A549 treated with GW870086 at 1 μM for 4 hours (cell line): ENCODE measurements at places on chromosomes 1 and 21. TPM values are rescaled to one million over a fixed set of nuclear protein-coding genes. Genes with fewer than 3 reads are reported as not detected.

The LRRC7 gene
- total RNA-seq, result not detected in 5 replicates

The FCAMR gene
- not detected in 5 replicates for total RNA-seq

The SFPQ gene
- 181 to 278 TPM (median 188 TPM) in 5 replicates for total RNA-seq

The TRIM45 gene
- 0.66 to 1.7 TPM (median 1.3 TPM) in 5 replicates for total RNA-seq

The SPRR1A gene
- total RNA-seq, result not detected in 5 replicates

The CASQ2 gene
- total RNA-seq, result 0.06 TPM in 1 of 5 replicates, not detected in the others

The RGSL1 gene
- not detected in 5 replicates for total RNA-seq

The ATF6 gene
- 12.6 to 15.4 TPM (median 14.4 TPM) in 5 replicates for total RNA-seq

The OLIG2 gene
- not detected in 5 replicates for total RNA-seq

The COL24A1 gene
- total RNA-seq, result 0.01 to 0.07 TPM (median 0.03 TPM) in 4 of 5 replicates, not detected in the other

The OLIG1 gene
- not detected in 5 replicates for total RNA-seq

The LCE3D gene
- 1.6 to 2.7 TPM (median 2.4 TPM) in 5 replicates for total RNA-seq

The CYP4A11 gene
- not detected in 5 replicates for total RNA-seq

The ERVH48-1 gene
- not detected in 5 replicates for total RNA-seq

The CDA gene
- total RNA-seq, result 32.0 to 43.5 TPM (median 33.4 TPM) in 5 replicates

The AGMAT gene
- 5.4 to 8.2 TPM (median 7.5 TPM) in 5 replicates for total RNA-seq
